ENCODE measurements at places on chromosomes 1 and 21.
A peak's percentile ranks its signal among the peaks of the same experiment; 100 is the strongest.

DNA sequence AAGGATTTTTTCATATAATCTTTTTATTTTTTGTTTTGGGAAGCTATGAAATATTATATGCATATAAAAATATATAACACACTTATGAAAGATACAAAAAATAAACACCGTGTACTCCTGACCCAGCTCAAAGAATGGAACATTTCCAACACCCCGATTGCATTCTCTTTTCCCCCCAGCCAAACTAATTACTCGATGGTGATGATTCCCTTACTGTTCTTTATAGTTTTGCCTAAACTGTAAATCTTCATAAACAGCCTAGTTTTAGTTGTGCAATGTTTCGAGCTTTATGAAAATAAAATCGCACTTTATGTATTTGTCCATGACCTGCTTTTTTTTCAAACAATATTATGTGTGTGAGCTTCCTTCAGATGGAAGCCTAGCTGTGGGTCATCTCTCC is 352.0 kb upstream of the KAZN start:
- DNase-seq = no peak

GRCh38 chr1:204314171-204314892 is 45.4 kb downstream of the PLEKHA6 start:
- no peak for DNase-seq

DNA sequence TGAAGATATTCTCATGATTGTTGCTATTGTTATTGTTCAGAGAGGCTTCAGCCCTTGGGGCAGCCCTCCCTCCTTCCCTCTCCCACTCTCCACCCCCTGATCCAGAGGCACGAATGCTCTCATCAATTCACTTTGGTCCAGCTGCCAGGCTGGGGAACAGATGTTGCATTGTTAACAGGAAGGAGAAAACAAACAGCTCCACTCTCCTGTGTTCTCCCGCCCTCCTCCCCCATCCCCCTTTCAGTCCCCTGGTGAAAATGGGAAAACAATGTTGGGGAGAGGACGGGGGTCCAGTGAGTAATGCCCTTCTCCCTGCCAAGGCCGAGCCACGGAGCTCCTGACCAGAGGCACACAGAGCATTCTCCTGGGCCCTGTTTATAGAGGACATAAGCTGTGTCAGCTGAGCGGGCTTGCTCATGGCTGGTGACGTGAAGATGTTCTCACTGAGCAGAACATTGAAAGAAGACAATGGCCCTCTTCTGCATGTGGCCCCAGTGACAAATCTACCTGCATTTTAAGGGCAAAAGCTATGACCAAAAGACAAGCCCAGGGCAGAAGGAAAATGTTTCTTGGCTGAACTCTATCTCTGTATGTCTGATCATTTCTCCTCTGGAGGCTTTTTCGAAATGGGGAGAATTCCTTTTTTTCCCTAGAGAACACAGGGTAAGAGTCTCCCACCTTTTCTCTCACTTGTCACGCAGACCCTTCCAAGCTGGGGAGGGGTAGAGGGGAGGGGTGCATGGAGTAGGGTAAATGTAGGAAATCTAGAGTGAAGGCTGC is 111.7 kb downstream of the GLUL start:
- no peak for DNase-seq

DNA sequence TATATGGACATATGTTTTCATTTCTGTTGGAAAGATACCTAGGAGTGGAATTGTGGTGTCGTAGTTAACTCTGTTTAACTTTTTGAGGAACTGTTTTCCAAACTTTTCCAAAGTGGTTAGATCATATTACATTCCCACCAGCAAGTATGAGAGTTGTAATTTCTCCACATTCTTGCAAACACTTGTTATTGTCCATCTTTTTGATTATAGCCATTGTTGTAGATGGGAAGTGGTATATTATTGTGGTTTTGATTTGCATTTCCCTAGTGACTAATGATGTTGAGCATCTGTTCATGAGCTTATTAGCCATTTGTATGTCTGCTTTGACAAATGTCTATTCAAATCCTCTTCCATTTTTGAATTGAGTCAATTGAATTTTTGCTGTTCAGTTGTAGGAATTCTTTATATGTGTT is 19.8 kb downstream of the CAMTA1 start:
- DNase-seq = no peak

GRCh38 chr1:110011527-110012041 is 22.8 kb upstream of the STRIP1 start:
- DNase-seq = peak; percentile 51

DNA sequence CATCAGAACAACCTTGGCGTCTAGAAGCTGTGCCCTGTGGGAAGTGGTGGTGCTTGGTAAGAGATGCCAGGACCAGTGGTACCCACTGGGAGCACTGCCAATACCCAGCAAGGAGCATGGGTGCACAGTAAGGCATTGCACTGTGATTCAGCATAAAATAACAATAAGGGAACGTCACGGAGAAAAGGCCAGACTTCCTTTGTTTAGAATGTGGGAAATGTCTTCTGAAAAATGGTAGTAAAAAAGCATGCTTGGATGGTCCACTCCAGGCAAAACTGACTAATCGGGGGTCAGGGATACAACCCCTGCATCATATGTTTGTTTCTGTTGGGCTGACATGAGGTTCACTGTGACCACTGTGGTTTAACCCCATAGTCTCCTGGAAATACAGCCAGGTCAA is 14.7 kb downstream of the METTL18 start:
- DNase-seq = no peak

Measured in CD8-positive, alpha-beta T cell (primary cell).